Suppressor macrophage treated with lipopolysaccharide for 1 hour (primary cell): ENCODE measurements at places on chromosomes 16 and 17.

- DNase-seq = no peak
Observed at GRCh38 chr17:73522696-73523095, 121.5 kb downstream of the SDK2 start.

DNA sequence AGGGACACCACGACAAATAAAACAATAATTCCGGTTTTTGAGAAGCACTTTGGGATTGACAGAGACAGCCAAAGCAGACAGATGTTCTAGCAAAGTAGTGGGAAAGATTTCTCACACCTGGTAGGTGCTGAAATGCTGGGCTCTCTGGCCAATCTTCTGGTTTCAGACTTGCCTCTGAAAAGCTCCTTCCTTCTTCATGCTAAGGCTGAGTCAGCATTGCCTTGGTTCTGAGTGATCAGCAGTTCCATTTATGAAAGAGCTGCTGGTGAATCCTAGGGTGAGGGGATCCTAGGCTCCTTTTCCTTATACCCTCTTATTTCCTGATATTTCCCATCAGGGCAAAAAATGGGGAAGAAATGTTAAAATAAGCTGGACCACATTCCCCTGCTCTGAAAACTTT lies 268.7 kb upstream of the SALL1 start:
- no peak for DNase-seq

DNA sequence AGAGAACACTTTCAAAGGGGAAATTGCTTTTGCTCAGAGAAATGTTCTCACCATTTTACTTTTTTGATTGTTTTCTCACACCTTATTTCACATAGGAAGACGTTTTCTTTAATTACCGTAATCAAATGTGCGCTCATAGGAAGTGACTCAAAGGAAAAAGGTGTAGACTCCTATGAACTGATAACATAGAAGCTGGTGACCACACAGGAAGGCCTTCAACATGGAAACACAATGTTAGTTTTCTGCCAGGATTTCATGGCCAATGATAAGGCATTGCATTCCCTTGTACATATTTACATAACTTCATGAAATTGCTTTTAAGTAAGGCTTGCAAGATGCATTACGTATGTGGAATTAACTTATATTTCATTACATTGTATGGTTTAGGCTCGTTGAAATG lies 40.9 kb upstream of the KCNJ16 start:
- DNase-seq = no peak

GRCh38 chr16:73063854-73064211 lies 15.9 kb upstream of the ZFHX3 start:
- DNase-seq = no peak

DNA sequence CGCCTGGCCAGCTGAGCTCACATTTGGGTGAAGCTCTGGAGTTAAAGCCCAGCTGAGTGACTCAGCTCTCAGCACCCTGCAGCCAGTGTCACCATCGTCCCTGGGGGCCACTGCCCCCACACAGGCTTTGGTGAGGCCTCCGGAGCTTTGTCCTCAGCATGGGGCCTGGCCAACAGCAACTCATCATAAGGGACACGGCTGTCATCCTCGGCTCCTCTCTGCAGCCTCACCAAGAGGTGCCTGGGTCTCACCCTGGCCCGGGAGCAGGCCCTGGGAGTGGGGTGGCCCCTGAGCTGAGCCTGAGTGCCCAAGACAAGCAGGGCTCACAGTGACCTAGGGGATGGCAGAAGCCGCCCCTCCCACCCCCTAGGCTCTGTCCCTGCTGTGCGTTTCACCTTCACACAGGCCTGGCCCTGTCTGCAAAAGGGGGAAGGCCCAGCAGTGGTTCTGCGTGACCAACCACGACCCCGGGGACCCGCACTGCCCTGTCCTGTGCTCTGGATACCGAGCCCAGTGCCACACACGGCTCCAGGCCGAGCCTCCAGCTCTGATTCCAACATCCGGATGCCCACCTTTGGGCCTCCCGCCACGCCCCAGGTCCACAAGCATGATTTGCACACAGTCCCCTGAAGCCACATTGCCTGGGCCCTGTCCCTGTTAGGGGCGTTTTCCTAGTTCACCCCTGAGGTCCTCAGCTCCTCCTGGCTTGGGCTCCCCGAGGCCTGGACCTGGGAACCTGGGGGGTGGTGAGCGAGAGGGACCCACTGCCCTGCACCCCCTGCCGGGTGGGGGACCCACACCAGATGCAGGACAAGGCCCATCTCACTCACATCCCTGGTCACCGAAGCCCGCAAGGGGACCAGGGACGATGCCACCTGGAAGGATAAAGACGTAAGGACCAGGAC lies 21.8 kb upstream of the AATK start:
- no peak for DNase-seq
